ENCODE measurements at places on chromosomes 5 and 9. TPM values are rescaled to one million over a fixed set of nuclear protein-coding genes. Genes with fewer than 3 reads are reported as not detected.

Gene C9orf153
- 0.79 TPM for total RNA-seq

Gene IL13
- total RNA-seq: 0.10 TPM

Gene UBE2R2
- 19.9 TPM for total RNA-seq

Gene SLC2A8
- total RNA-seq: 6.8 TPM

Gene KCTD16
- 0.20 TPM for total RNA-seq

Gene ANKRD18A
- total RNA-seq: 2.8 TPM

Gene AIF1L
- 8.1 TPM for total RNA-seq

Gene ANKRD55
- 0.30 TPM for total RNA-seq

Gene FGF10
- 11.1 TPM for total RNA-seq

Gene NME5
- total RNA-seq: 1.3 TPM

Gene OSTF1
- 40.8 TPM for total RNA-seq

Gene LCN15
- total RNA-seq: not detected

Gene SCGB3A2
- total RNA-seq: not detected

Gene RAPGEF6
- 30.8 TPM for total RNA-seq

Gene UBE2QL1
- total RNA-seq: 0.89 TPM

Gene TMEM203
- total RNA-seq: 19.5 TPM

Gene OR13F1
- not detected for total RNA-seq

Gene AUH
- 30.0 TPM for total RNA-seq

Measured in skin of body (tissue), 3 donors.